ENCODE measurements at places on chromosomes 6 and 20.

DNA sequence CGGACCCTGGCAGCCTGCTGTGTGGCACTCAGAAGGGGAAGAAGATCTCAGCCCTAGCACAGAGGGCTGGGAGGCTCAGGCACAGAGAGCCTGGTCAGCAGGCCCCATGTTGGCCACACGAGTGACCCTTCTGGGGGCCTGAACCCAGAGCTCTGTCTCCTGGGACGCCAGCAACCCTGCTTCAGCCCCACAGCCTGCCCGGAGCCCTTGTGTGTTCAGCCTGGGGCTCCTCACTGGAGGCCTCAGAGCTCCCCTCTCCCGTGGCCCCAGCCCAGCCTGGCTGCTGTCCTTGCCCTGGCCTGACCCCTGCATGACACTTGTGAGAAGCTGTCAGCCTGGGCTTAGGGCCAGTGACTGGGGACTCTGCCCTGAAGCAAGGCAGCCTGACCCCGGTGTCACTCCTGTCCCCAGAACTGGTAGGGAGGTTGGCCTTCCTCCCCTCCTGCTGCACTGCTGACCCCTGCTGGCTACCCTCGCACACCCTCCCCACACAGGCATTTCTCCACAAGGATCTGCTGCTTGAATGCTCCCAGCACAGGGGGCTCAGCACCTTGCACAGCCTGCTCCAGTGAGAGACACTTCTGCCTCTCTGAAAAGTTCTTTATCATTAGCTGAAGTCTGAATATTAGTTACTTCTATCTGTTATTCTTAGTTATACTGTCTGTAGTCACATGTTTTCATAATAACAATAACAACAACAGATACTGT, 15.4 kb upstream of the IP6K3 start:
- peak; percentile 52 for DNase-seq

GRCh38 chr20:16321291-16321690, 252.0 kb downstream of the KIF16B start:
- DNase-seq: peak; percentile 62

GRCh38 chr6:56841381-56841749, 113.5 kb upstream of the BEND6 start:
- DNase-seq: no peak

GRCh38 chr6:86949771-86950170, 12.4 kb downstream of the HTR1E start:
- DNase-seq: no peak

GRCh38 chr6:39086294-39086693, 28.7 kb downstream of the SAYSD1 start:
- DNase-seq: no peak
